ENCODE measurements at places on chromosomes 4 and X.
A peak's percentile ranks its signal among the peaks of the same experiment; 100 is the strongest.

GRCh38 chr4:66465111-66465510, 794.8 kb upstream of the EPHA5 start:
- no peak for DNase-seq

GRCh38 chrX:123976706-123977316, 15.3 kb downstream of the STAG2 start:
- DNase-seq, result peak; percentile 46

DNA sequence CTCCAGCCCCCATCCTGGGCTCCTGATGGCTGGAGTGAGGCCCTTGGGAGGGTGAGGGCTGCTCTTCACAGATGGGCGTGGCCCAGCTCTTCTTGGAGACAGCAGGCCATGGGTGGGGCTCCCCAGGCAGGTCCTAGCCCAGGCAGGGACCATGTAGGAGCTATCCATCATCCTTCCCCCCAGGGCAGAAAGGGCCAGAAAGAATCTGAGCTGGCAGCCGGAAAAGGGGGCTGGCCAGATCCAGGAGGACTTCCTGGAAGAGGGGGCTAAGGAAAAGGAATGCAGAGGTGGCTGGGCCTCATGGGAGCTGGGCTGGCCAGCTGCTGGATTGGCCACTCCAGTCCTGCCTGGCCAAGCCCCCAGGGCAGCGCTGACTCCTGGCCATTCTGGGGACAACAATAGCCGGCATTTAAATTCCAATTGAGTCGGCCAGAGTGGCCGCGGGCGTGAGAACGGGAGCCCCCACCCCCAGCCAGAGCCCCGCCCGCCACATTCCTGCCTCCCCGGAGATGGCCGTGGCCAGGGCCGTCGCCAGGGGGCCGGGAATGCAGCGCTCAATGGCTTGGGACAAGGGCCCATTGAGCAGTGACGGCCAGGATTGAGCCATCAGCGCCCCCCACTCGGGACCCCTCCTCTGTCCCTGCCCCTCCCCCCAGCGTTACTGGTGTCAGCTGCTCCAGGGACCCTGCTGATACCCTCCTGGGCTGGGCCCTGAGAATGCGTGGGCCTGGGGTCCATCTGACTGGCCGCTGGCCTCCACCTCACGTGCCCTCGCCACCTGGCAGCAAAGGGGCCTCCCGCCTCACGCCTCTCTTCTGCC, 15.1 kb upstream of the FGFR3 start:
- DNase-seq, result no peak

GRCh38 chrX:142601792-142602191, 396.7 kb upstream of the MAGEC2 start:
- no peak for DNase-seq

DNA sequence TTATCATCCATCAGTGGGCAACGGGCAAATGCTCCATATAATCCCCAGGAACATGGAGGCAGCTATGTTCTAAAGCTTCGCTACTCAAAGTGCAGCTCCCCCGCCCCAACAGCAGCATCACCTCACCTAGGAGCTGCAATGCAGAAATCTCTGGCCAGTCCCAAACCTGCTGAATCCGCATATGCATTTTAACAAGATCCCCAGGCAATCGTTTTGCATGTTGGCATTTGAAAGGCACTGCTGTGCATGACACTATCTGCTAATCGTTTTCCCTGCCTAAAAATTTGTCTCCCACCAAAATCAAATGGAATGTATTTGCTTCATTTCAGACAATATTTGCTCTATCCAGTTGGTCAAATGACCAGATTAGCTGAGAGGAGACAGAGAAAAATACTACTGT, 15.2 kb downstream of the ADGRG2 start:
- DNase-seq, result no peak

GRCh38 chr4:125346616-125347015, 31.9 kb downstream of the FAT4 start:
- no peak for DNase-seq

DNA sequence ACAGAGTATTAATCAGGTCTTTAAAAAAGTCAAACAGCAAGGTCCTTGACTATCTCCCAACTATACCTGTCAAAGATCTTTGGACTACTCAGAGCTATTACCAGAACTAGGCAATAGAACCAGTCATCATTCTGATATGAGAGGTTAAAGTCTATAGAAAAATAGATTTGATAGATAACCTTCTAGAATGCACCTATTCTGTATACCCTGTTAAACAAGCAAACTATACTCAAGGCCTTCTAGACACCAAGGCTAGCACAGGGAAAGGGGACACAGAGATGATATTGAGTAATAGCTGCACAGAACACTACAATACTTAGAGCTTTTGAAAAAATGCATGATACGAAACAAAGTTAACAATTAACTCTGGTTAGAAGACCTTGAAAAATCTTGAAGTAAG, 149.5 kb downstream of the NR3C2 start:
- DNase-seq, result no peak

GRCh38 chr4:168720396-168720900, 223.6 kb downstream of the PALLD start:
- DNase-seq, result no peak

DNA sequence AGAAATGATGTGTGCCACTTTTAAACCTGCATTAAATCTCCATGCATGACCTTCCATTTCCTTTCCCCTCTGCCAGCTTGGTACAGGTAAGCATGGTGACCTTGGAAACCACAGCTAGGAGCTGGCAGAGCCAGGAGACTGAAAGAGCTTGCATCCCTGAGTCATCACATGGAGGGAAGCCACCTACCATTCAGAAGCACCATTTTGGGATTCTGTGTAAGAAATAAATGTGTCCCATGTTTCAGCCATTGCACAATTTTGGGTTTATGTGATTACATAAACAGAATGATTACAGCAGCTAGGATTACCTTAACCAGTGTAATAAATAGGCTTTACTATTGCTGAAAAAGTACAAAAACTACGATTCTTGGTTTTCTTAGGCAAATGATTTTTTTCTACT, 17.3 kb upstream of the CCDC149 start:
- no peak for DNase-seq

DNA sequence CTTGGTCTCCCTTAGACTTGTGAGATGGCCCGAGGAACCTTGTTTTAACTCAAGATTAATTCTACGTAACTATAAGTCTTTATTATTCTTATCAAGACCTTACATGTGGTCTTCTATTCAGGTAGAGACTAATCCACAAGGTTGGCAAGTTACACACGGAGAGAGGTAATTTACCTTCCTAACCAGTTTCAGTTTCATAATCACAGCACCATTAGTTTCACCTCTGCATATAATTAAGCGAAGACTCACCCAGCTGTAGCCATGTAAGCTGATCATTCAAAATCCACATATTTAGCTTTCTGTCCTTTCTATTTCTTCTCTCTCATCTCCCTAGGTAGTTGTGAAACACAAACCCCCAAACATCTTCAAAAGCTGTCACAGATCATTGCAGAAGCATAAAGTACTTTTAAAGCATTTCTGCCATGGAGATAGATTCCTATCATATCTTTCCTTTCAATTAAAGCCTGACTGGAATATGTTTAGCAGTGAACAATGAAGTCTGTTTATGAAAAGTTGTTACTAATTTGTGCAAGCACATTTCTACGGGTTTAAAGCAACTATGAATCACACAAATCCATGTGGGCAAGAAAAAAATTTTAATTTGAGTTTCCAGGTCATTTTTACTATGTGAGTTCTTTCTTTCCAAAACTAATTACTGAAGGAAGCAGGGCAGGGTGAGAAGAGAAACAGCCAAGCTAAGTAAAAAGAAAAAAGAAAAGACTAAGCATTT, 78.5 kb downstream of the BTC start:
- DNase-seq, result no peak

- peak; percentile 87 for DNase-seq
Observed at GRCh38 chrX:120310861-120311726, at the start of gene TMEM255A. TMEM255A (minus strand) TSS chrX:120311461; CDS start chrX:120311309, 152 bp downstream.

DNA sequence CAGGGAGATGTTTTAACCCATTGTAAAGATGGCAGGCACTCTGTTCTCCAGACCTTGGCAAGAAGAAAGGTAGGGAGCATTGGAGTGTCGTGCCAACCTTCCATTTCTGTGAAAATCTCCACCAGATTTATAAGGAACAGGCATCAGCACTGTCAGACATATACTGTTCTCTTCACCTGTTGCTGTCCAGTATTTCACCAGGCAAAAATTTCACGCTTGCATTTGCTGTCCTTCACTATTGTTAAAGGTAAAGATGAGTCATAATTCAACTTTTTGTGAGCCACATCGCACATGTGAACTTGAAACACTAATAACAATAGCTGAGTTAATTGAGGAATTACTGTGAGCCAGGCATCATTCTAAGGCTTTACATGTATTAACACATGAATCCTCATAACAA, 203.4 kb downstream of the ENOX2 start:
- no peak for DNase-seq

DNA sequence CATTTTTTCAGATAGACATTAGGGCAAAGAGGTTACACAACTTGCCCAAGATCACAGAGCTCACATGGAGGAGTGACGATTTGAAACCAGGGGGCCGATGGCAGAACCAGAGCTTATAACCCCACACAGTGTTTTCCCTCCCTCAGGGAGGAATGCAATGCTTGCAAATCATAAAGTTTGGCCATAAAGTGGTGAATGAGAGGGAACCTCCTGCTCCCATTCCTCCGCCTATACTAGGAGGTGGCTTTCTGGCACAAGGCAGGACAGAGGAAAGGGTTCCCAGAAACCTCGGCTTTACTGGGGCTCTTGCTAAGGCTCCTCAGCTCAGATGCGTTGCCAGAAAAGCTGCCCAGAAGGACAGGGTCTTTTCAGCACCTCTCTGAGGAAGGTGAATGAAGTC, 19.3 kb downstream of the TMEM154 start:
- no peak for DNase-seq

DNA sequence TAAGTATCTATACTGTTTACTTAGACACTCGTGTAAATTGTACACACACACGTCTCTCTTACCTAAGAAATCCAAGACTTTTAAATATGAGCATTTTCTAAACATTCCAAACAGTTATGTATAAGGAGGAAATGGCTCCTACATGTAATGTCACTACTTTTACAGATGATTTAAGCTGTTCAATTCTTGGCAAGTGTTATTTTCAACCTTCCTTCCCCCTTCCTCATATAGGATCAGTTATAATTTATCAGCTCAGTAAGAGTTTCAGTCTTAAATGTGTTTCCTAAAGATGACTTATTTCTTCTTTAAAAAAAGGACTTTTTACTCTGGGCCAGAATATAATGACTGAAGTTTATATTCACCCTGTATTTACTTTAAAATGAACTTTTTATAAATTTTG, 601.1 kb downstream of the ANKRD50 start:
- DNase-seq, result no peak

DNA sequence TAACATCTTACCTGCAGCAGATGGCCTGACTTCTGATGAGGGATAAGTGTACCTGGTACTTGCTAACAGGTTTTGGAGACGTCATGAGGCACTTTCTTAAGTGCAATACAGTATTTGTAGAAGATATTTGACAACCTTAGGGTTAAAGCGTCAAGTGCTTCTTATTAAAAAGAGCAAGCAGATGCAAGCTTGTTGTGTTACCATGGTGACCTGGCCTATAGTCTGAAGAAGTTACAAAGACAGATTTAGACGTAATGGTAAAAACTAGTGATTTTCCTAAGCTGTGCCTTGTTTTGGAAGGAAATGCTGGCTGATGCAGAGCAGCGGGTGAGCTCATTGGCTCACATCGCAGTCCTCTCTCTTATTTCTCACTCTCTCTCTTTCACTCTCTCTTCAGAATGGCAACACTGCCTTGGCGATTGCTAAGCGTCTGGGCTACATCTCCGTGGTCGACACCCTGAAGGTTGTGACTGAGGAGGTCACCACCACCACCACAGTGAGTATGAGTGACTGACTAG, 243.6 kb downstream of the ANK2 start:
- DNase-seq, result peak; percentile 48

DNA sequence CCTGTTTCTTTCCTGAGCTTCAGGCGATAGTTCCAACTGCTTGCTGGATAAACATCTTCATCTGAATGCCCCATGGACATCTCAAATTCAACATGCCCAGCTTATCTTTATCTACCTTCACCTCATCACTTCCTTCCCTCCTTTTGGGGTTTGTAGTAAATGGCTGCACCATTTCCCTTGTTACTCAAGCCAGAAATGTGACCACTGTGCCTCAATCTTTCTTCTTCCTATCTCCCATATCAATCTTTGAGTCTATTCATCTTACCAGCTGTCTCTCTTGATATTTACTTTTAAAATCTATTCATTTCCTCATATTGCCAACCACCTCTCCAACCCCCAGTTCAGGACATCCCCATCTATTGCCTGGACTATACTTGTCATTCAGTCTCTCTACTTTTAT, 155.4 kb downstream of the PPA2 start:
- DNase-seq, result no peak

DNA sequence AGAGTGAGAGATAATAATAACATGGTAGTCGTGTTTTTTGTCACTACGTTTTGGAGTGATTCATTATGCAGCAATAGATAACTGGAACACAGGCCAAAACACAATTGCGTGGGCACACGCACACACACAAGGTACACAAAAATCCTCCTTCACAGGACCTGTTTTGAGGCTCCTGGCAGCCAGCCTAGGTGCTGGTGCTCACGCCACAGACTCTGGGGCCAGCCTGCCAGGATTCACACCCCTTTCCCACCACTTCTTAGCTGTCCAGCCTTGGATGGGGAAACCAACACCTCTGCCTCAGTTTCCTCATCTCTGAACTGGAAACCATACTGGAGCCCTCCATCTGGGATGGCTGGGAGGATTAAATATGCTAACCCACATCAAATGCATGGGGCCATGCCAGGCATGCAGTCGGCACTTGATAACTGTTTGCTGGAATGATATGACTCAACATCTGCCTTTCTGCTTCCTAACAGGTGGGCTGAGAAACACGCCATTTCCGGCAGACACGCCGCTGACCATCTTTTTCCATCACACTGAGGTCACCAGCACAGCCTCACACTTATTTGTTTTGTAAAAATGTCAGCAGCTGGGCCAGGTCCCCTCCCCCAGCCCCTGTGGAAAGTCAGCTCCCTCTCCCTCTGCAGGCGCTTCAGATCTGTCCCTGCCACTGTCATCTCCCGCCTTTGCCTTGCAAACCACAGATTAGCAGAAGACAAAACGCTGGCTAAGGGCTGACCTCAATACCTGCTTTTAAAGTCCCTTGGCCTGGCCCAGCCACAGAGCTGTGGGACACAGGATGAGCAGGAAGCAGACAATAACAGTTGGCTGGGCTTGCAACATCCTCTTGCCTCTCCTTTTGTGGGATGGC, 237.5 kb downstream of the BCOR start:
- DNase-seq, result peak; percentile 28

- DNase-seq, result peak; percentile 92
Observed at GRCh38 chrX:111680988-111681779, at the start of gene ALG13. ALG13 (plus strand) TSS chrX:111681170; CDS start chrX:111681219, 49 bp downstream.

- peak; percentile 40 for DNase-seq
Observed at GRCh38 chrX:1581132-1581531, 10.3 kb upstream of the AKAP17A start.

- DNase-seq, result no peak
Observed at GRCh38 chrX:82748906-82749505, 759.1 kb upstream of the POU3F4 start.

- DNase-seq, result no peak
Observed at GRCh38 chrX:9538544-9539045, 73.7 kb downstream of the TBL1X start.

GRCh38 chr4:112170451-112170993, 25.3 kb downstream of the FAM241A start:
- no peak for DNase-seq
